ENCODE measurements at places on chromosomes 1 and 21.

- no peak for DNase-seq
Measured at GRCh38 chr1:81699234-81699633, 101.5 kb upstream of the ADGRL2 start.

DNA sequence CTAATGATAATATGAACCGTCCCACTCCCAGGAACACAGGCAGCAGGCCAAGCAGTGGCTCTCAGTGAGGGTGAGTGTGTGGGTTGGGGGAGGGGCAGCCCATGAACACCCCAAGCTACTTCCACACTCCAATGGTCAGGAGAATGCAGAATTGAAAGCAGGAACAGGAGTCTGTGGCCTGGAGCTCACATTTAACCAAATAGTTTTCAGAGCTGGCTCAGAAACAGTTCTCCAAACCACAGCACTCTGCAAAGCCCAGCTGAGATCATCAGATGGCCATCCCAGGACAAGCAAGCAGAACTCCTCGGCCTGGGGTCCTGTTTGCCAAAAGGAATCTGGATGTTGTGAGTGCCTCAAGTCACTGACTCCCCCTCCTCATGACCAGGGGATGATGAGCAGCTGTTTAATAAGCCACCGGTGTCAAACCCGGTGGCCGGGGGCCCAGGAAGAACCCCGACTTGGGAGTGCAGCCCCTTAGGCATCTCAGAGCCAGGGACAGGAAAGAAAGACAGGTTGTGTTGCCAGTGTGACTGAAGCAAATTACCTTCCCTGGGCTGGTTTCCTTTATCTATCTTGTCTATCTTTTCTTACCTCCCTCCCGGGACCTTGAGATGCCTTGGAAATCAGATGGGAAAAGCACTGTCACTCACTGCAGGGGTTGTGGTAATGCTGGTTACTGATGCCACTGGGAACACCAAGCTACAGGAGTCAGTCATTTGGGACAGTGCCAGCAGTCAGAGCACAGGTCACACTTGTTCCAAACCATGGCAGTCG lies 20.4 kb downstream of the DEGS1 start:
- no peak for DNase-seq

DNA sequence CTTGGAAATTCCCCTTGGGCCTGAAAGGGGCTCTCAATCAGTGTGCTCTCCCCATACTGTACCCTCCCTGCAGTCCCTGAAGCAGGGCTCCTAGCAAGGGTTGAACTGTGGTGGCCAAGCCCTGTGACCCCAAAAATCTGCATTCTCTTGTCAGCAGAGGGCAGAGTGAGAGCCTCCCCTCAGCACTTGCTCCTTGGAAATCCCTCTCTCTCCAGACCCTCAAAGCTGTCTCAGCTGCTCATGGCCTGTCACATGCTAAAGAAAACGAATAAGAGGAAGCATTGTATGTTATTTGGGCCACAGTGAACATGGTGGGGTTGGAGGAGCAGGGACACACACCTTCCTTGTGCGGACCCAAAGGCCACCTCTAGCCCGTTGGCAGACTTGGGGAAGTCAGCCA lies 47.2 kb upstream of the SYNC start:
- no peak for DNase-seq

- DNase-seq = no peak
Measured at GRCh38 chr1:228321895-228322294, 84.7 kb downstream of the TRIM11 start.

DNA sequence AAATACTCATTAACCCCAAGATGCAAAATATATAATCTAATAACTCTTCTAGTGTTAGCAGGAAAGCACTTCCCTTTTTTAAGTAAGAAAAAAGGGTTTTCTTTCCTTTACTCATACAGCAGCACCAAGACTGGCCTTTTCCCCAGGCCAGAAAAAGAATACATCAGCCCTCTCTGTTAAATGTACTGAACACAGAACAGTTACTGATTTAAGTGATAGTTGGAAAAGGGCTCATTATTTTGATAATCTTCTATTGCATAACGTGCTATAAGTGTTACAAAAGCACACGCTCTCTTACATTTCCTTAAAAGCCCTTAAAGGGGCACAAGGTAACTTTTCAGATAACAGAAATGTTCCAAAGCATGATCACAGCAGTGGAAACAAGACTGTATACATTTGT lies 142.9 kb downstream of the TIAM1 start:
- DNase-seq = no peak

GRCh38 chr1:213162338-213162737 lies 111.3 kb downstream of the RPS6KC1 start:
- DNase-seq = no peak

- no peak for DNase-seq
Measured at GRCh38 chr1:5513846-5514526, 478.2 kb downstream of the NPHP4 start.

- DNase-seq = no peak
Measured at GRCh38 chr1:189312499-189312898, 1165.2 kb downstream of the BRINP3 start.

DNA sequence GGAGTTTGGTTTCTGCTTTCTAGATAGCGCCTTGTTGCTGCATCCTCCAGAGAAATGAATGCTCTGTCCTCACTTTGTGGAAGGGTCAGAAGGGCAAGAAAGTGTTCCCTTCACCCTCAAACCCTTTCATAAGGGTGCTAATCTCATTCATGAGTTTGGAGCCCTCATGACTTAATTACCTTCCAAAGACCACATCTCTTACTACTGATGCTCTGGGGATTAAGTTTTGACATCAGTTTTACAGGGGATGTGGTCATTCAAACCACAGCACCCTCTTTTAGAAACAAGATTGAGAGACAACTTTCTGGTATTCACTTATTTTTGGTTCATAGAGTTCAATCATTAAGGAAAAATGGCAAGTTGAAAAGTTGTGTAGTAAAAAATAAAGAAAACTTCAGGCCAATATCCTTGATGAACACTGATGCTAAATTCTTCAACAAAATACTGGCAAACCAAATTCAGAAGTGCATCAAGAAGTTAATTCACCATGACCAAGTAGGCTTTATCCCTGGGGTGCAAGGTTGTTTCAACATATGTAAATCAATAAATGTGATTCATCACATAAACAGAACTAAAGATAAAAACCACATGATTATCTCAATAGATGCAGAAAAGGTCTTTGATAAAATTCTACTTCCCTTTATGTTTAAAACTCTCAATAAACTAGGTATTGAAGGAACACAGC lies 442.1 kb downstream of the PTBP2 start:
- DNase-seq = no peak

GRCh38 chr1:91680556-91681155 lies 180.0 kb downstream of the CDC7 start:
- DNase-seq = no peak

- DNase-seq = no peak
Measured at GRCh38 chr21:33058957-33059356, 11.0 kb upstream of the OLIG1 start.

DNA sequence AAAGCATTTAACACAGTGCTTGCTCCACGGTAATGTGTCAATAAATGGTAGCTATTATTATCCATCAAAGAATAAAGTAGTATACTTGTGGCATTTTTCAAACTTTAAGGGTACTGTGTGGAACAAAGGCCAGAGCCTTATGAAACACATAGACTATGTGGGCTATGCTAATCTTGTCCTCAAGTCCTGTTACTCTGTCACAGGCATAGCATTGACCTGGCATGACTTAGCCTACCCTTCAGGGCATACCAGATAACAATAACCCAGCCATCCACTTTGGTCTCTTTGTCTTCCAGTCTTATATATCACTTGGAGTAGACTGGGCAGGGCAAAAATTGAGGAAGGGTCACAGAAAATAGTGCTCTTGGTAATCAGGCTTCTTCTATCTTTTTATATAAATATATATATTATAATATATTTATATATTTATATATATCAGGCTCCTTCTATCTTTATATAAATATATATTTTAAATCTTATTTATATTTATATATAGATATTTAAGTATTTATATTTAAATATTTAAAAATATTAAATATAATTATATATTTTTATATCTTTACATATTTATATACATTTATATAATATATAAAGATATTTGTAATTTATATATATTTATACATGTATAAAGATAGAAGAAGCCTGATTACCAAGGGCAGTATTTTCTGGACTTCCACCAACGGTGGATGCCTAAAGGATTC lies 66.1 kb upstream of the CNN3 start:
- no peak for DNase-seq

- DNase-seq = no peak
Measured at GRCh38 chr1:4267381-4268261, 367.5 kb upstream of the C1orf174 start.

DNA sequence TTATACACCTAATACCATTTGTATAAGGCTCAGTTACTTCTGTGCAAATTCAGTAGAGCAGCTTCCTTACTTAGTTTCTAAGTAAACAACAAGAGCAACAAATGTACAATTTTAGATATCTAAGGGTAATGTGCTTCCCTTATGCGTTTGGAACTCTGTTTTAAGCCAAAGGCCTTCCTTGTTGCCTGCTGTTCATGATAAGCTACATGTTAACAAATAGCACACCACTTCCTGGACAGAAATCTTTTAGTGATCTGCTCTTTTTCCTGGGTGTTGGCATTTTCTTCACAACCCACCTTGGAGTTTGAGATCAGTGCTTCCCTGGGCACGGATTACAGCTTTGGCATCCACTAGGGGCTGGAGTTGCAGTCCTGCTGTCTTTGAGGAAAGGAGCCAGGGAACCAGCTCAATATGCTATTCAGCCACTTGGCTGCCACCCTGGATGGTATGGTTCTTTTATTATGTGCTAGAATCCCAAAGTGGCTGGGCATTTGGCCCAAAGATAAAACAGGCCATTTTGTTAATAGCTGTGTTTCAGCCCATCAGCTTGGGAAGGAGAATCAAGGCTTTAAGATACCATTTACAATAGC lies 55.6 kb upstream of the ADAR start:
- no peak for DNase-seq

- no peak for DNase-seq
Measured at GRCh38 chr1:41874151-41874719, 44.5 kb downstream of the HIVEP3 start.

DNA sequence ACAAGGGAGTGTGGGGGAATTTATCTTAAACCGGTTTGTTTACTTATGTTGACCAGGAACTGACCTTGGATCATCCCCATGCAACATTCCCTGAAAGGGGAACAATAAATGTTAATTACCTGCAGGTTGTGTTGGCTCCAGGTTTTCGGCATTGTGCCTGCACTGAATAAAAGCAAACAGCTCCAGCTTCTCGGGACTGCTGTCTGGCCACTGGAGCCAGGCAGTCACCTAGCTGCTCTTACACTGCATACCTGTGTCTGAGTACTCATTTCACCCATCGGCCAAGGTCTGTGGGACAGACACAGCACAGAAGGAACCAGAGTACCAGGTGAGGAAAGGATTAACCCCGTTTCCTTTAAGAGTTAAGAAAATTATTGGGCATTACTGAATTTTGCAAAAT lies 32.7 kb upstream of the CTBS start:
- DNase-seq = no peak

DNA sequence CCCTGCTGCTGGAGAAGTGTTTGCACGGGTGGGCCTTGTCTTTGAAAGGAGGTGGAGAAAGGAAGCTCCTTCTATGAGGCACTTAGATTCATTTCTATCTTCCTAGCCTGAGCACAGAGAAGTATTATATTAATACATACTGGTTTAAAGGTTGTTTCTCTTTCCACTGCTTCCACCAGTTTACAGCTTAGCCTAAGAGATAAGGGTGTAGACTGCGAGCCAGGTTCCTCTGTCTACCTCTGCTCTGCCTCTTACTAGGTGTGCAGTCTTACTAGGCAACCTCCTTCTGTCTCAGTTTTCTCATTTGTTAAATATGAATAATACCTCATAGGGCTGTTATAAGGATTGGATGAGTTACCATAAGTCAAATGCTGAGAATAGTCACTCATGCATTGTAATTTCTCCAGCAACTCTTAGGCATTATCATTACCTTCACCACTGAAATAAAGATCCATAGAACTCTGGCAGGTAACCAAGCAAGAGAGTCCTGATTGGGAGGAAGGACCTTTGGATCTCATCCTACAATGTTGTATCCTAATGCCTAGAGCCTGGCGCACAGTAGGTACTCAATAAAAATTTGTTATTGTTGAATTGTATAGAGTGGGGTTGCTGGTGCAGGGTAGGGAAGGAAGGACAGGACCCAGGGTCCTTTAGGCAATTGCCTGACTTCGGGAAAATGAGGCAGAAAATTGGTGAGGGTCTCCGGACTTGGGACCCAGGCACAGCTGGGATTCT lies 95.1 kb downstream of the TBX19 start:
- no peak for DNase-seq

GRCh38 chr1:77975386-77975785 lies 3.5 kb downstream of the FUBP1 start:
- DNase-seq = no peak

GRCh38 chr21:41843584-41843983 lies 35.6 kb downstream of the PRDM15 start:
- no peak for DNase-seq

DNA sequence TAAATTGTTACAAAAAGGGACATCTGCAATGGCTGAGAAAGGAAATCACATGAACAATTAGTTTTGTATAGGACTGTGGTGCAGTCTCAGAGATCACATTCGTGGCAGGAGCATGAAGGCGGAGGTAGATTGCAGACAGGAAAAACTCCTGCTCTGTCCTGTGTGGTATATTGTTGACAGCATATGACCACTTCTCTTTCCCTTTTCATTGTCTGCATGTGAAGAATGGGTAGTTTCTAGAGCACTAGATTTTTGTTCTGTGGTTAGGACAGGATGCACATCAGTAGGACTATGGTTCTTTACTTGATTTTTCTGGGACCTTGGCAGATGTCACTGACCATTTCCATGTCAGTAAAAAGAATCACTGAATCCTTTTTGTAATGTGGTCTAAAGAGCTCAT lies 625.9 kb upstream of the PKN2 start:
- DNase-seq = no peak

DNA sequence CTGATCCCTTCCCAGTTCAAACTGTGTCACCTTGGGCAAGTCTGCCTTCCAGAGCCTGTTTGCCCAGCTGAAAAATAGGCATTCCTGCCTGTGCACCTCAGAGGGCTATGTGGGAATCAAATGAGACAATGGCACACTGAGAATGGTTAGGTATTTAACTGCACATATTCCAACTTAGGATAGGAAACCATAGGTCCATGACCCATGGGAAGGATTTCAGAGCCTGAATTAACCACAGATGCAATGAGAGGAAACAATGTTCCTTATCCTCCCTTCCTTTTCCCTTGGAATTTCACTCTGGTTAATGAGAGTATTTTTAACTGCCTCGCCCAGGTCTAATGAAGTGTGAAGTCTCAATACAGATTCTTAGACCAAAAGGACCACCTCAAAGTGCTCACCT lies 12.7 kb downstream of the PAFAH2 start:
- no peak for DNase-seq

- no peak for DNase-seq
Measured at GRCh38 chr1:160888926-160889325, 3.9 kb upstream of the ITLN1 start.

Measured in activated T-cell treated with anti-CD3 and anti-CD28 coated beads for 4 hours (primary cell).